ENCODE measurements at places on chromosomes 2 and 18.

- DNase-seq: no peak
Measured at GRCh38 chr2:189022053-189022481, 47.9 kb downstream of the COL3A1 start.

DNA sequence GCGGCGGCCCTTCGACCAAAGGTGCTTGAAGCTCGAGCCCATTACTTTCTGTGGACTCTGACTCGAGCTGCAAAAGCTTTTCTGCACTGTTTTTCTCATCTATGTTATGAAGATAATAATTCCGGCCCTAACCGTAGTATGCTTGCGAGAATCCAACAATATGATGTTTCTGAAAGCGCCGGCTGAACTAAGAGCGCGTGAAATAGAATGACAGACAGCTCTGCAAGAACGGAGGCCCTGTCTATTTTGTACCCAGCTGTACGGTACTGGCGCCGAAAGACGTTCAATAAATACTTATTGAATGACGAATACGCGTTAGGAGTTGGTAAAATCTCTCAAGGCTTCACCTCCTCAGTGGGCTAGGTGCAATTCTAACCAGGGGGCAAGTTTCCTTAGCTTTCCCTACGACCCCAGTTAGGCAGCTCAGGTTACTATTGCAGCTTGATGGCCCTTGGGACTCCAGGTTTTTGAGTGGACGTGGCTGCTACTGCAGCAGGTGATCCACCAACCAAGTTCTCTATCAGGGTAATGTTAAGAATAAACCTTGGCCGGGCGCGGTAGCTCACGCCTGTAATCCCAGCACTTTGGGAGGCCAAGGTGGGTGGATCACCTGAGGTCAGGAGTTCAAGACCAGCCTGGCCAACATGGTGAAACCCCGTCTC is 570 bp downstream of the SCRN3 start:
- DNase-seq: no peak

DNA sequence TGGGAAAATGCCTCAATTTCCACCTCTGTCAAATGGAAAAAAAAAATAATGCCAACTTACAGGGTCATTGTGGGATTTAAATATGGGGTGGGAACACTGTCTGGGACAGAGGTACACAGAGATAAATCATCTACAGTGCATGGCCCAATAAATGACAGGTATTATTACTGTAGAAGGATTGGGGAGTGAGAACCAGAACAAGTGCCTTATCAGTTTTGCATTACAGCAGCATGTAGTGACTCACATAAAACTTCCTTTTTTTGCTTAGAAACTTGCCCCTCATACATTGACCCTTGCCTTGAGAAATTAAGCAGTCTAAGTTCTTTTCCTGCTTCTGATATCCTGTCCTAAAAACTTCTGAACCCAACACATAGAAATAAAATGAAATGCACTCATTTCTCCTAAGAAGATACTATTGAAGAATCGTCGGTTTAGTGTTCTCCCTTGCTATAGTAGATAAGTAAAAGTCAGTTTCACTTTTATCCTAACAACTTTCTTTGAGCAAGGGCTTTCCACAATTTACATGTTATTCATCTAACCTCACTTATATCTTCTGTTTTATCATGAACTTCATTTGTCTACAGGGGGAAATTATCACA is 121.0 kb upstream of the HAAO start:
- DNase-seq: no peak

DNA sequence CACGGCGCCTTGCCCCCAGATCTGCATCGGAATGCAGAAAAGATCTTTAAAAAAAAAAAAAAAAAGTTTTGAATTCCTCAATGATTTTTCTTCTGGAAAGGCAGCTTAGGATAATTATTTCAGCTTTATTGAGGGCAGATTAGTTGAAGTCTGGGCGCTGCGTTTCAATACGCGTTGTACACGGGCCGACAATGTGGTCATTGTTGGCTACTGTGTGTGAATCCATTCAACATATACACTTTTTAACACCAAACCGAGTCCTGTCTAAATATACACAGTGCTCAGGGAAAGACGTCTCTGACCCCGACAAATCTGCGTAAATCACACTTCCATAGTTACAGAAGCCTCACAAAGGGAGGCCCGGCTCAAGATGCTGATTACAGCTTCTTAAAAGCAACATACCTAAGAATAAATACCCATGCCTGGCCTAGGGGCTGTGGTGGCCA is 1.4 kb upstream of the SIX3 start:
- DNase-seq: no peak

GRCh38 chr2:179936141-179936540 is 71.0 kb downstream of the CWC22 start:
- no peak for DNase-seq

- no peak for DNase-seq
Measured at GRCh38 chr2:46382331-46383112, 85.3 kb downstream of the EPAS1 start.

GRCh38 chr18:79904357-79905147 is 46.9 kb downstream of the SLC66A2 start:
- no peak for DNase-seq

GRCh38 chr2:128439791-128440665 is 121.4 kb upstream of the HS6ST1 start:
- DNase-seq: no peak

DNA sequence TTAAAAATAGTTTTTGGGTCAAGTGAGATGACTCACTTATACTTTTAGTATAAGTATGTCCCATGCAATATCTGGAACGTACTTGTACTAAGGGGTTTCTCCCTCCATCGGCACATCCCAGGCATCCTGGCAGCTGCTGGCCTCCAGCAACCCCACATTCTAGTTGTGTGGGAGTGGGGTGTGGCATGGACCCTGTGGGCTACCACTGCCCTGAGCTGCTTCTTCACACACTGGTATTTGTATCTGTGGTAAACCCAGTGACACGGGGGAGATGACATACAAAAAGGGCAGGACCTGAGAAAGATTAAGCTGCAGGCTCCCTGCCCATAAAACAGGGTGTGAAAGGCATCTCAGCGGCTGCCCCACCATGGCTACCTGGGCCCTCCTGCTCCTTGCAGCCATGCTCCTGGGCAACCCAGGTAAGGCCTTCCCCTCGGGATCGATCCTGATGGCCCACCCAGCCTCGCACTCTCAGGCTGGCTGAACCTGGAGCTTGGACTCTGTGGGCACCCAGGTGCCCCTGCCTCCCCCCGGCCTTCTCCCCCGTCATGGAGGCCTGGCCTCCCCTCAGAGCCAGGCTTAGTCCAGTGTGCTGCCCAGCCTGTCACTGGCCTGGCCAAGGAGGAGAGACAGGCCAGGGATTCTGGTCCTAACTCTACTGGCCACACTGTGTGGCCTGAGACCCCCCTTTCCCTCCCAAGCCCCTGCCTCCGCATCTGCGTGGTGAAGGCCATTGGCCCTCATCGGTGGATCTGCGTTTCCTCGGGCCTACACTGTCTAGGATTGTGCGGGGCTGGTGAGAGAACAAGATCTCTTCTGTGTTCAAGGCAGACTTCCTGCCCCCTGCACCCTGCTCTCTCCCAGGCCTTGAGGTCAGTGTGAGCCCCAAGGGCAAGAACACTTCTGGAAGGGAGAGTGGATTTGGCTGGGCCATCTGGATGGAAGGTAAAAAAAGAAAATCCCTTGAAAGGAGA is at the start of gene GNLY:
GNLY (plus strand) TSS at position 307 of the 974 bp plus-strand sequence; CDS start at position 368, 61 bp downstream.
- no peak for DNase-seq

GRCh38 chr18:8987241-8987640 is 115.3 kb upstream of the NDUFV2 start:
- DNase-seq: no peak

Measured in stimulated activated CD8-positive, alpha-beta memory T cell treated with anti-CD3 and anti-CD28 coated beads, Interleukin-15, amount 100 ng/mL, for 24 hours (primary cell).